COR-L47 (cell line): ENCODE measurements at places on chromosomes 16 and 17.

DNA sequence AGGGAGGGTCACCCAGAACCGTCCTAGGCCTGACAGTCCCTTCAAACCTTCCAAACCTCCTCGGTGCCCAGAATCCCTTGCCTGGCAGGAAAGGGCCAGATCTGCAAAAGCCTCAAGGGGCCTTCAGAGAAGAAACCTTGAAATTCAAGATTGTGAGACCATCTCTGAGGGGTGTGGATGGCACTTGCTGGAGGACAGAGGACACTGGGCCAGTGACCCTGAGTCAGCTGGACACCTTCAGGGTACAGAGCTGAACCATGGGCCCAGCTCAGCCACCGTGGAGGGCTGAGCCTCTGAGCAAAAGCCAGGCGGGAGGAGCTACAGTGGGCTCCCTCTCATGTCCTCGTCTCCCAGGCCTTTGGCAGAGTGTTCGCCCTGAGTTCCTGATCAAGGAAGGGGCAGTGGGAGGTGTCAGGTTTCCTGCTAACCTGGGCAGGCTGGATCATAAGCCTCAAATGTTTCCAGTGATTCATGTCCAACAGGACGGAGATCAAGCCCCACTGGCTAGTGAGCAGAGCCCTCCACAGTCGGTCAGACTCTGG is 3.0 kb downstream of the PDILT start:
- DNase-seq, result no peak

- no peak for DNase-seq
Measured at GRCh38 chr17:63624531-63624880, 2.3 kb downstream of the MAP3K3 start.

DNA sequence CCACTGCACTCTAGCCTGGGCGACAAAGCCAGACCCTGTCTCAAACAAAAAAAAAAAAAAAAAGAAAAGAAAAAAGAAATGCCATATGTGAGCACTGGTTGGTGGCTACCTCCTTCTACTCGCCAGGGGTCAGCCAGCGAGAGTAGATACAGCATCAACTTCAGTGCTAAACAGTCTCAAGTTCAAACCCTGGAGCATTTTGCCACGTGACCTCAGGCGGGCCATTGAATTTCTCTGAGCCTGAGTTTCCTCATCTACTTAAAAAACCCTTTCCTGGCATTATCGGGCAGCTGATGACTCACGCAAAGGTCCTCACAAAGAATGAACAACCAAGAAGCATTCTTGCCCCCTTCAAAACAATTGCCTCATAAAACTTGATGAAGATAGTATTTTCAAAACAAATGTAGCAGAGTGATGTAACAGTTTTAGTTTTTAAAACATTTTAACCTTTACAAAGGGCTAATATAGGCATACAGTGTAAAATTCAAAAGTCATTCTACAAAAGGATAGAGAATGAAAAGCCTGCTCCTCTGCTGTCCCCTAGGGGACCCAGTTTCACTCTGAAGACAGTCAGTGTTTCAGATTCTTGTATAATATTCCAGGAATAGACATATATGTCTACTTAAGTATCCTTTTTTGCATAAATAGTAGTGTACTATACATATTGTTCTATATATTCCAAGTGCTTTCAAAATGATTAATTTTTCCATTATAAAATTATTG is 28.4 kb downstream of the DNAH2 start:
- DNase-seq, result no peak

DNA sequence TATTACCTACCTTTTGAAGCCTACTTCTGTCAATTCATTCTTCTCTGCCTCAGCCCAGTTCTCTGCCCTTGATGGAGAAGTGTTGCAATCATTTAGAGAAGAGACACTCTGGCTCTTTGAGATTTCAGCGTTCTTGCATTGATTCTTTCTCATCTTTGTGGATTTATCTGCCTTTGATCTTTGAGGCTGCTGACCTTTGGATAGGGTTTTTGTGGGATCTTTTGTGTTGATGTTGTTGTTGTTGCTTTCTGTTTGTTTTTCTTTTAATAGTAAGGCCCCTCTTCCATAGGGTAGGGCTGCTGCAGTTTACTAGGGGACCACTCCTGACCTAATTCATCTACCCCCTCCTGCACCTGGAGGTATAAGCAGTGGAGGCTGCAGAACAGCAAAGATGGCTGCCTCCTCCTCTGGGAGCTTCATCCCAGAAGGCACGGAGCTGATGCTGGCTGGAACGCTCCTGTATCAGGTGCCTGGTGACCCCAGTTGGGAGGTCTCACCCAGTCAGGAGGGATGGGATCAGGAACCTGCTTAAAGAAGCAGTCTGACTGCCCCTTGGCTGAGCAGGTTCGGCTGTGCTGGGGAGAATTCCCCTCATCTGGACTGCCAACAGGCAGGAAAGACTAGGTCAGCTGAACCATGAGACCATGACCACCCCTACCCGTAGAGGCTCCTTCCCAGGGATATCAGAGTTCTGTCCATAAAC is 28.0 kb downstream of the NFATC3 start:
- DNase-seq, result no peak

- DNase-seq, result no peak
Measured at GRCh38 chr17:2211661-2212399, 91.8 kb downstream of the SMG6 start.
